GDM1 (cell line): ENCODE measurements at places on chromosomes 5 and 9.
A peak's percentile ranks its signal among the peaks of the same experiment; 100 is the strongest.

DNA sequence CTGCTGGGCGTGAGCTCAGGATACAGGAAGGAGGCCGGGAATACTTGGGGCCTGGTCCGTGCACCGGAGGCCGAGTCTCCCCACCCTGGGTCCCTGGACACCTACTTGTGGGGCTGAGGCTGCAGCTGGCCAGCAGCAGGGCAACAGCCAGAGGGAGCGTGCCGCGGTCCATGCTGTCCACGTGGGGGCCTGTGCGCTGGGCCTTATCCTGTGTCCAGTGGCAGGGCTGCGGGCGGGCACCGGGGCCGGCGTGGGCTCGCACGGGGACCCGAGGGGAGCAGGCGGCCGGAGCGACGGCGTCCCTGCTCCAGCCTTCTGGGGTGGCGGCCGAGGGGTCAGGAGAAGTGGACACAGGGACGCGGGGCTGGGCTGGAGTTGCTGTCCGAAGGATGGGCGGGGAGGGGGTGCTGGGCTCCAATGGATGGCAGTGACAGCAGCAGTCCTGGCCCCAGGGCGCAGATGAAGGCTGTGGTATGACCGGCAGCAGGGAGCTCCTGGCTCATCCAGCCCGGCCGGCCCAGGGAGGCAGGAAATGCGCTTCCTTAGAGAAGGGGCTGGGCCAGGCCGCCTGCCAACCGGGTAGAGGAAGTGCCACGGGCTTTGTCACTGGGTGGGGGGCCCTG lies at the start of gene ENG:
TSS of gene ENG (minus strand) at position 475 of the 623 bp plus-strand sequence. CDS start at position 172, 303 bp downstream.
- DNase-seq, result peak; percentile 50

- DNase-seq, result no peak
These were observed 24.2 kb downstream of the ARHGEF37 start for GRCh38 chr5:149605354-149605997.

GRCh38 chr9:123217128-123217654 lies 51.2 kb downstream of the STRBP start:
- no peak for DNase-seq

GRCh38 chr5:114407783-114408182 lies 45.9 kb downstream of the KCNN2 start:
- DNase-seq, result no peak

DNA sequence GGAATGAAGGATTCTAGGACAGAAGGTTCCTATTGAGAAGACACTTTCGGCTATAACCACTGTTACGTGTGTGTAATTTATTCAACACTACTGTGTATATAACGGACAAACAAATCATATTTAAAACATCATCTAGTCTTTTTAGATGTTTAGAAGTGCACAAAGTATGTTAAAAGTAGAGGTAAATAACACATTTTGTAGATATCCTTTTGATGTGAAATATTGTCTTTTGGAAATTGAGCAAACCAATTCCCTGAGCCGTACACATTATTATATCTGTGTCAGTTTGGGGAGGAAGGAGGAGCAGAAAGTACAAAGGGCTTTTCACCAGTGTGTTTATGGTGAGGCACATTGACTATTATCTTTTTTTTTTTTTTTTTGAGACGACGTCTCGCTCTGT lies 39.1 kb upstream of the ANKRD18A start:
- no peak for DNase-seq

DNA sequence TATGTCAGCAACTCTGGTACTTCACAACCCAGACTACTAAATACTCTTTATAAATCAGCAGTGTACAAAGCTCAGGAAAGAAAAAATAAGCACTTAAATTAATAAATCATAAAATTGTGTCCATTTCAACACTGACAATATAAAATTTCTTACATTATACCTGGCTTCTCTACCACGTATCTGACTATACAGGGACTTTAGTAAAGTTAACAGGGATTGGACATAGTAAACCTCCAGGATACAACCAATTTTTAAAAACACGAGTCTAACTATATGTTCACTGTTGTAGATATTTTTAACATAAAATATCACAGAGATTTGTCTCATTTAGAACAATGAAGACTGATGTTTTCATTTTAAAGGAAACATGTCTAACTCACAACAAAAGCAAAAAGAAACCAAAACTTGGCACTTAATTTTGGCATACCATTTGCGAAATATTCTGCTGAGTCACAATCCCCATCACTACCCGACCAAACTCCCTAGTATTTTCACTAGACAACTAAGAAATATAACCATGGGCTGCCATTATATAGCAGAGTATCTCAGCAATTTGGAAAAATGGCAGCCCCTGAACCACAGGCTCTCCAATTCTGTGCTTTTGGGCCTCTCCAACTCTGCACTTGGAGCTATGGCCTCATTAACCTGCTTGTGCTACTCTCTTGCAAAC lies 14.4 kb downstream of the FAM169A start:
- DNase-seq, result no peak

DNA sequence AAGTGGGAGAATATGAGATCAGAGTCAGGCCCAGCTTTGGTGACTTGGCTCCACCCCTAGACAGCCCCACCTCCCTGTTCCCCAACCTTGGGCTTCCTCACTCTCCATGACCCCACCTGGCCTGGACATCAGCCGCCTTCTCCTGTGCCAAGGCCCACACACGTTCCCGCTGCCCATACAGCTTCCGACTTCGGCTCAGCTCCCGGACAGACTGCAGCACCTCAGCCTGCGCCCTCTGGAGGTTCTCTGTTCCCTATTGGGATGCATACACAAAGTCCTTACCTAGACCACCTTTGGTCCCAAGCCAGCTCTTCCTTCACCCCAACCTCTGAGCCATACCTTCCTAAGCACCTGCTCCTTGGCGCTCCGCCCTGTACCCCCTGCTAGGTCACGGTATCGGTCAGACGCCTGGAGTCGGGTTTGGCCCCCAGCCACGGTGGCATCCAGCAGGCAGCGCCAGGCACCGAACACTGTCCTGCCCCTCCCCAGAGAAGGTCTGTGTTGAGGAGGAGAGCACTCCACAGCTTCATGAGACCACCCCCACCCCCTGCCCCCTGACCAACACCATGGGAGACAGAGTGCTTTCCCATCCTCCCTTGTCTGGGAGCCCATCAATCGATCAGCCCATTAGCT lies 2.0 kb downstream of the FCHSD1 start:
- DNase-seq, result no peak

DNA sequence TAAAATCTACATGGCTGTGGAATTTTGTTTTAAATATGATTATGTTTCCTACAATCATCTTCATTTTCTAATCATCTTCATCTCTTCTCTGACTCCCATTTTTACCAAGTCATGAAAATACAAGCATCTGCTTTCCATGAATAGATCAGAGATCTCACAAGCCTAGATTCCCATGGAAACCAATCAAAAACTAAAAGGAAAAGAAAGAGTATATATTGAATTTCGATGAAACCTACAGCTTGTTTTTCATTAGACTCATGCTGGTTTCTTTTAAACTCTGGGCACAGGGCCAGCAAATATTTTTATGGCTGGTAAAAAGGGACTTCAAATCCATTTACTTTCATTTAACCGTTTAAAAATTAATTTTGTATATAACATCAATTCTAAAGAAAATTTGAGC lies 51.2 kb downstream of the INVS start:
- no peak for DNase-seq

GRCh38 chr9:112537561-112537960 lies 50.9 kb downstream of the KIAA1958 start:
- DNase-seq, result no peak

GRCh38 chr9:69672596-69673310 lies 582 bp upstream of the APBA1 start:
- peak; percentile 61 for DNase-seq

DNA sequence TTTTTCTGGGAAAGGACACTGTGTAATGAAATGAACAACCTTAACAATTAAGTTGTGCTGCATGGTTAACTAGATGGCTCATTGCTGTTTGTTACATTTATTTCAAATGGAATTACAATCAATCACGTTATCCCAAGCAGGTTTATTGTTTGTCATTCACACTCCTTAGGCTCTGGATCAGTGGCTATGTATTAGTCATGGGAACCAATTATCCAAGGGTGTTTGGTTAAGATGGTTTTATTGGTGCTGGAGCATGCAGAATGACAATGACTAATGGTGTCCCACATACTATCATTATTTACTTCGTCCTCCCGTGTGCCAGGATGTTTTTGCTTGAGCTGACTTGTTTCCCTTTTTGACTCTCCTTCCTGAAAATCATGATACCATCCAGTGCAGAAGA lies 10.6 kb upstream of the TRPC7 start:
- no peak for DNase-seq

GRCh38 chr9:20294046-20294750 lies 328.1 kb downstream of the MLLT3 start:
- DNase-seq, result no peak

- no peak for DNase-seq
These were observed 125.8 kb upstream of the SLIT3 start for GRCh38 chr5:169426784-169427183.

DNA sequence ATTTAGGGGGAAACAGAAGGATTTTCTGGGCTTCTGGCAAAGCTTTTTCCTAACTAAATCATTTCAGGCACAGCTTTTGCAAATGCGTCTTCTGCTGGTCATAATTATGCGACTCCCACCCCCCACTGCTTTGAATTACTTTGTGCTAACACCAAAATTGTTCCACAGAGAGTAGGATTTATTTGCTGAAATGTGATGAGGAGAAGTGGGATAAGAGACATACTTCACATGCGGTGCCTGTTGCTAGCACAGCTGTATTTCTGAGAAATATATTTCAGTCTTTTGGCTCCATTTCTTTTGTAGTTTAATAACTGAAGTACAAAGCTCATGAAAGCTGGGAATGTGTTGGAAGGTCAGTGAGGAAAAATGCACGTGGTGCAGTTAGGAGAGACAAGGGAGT lies 83.2 kb upstream of the TAS2R1 start:
- DNase-seq, result no peak

DNA sequence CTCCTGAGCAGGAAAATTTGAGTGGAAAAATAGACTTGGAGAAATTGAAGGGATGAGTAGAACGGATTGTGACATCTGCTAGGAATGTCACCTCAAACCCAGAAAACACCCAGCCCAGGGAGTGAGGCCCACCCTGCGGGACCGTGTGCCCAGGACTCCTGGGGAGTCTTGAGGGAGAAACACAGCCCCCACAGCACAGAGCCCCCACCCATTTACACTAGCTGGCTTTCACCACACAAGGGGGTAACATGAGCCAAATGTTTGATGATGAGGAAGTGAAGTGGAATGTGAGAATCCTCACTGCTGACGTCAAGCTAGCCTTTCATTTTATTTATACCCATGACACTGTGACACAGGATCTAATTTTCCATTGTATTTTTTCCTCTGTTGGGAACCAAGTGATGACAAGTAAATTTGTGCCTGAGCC lies 42.8 kb upstream of the PDE8B start:
- no peak for DNase-seq

DNA sequence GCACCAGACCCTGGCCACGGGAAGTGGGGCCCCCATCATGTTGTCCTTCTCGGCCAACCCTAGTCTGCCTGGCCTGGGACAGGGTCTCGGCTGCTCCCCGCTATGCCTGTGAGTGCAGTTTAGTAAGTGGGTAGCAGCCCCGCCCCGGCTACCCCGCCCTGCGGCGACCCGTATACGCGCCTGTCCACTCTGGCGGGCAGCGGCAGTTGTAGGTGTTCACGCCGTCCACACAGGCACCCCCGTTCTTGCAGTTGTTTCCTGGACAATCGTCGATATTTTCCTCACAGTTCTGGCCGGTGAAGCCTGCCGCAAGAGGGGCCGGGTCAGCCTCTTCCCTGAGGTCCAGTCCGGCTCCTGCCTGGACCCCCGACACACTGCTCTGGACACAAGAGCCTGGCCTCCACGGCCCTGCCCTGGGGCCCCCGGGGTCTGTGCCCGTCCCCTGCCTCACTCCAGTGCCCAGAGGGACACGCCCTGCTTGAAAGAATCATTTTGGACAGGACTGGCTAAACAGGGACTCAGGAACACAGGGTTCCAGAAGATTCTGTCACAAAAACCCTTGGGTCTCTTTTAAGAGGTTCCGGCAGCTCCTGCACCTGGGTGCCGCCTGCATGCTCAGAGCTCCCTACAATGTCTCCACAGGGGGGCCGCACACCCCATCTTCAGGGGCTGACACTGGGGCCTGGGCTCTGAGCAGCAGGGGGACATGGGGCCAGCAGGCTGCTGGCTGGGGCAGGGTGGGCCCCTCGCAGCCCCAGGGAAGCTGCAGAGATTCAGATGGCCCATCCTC lies 26.4 kb downstream of the NOTCH1 start:
- no peak for DNase-seq

DNA sequence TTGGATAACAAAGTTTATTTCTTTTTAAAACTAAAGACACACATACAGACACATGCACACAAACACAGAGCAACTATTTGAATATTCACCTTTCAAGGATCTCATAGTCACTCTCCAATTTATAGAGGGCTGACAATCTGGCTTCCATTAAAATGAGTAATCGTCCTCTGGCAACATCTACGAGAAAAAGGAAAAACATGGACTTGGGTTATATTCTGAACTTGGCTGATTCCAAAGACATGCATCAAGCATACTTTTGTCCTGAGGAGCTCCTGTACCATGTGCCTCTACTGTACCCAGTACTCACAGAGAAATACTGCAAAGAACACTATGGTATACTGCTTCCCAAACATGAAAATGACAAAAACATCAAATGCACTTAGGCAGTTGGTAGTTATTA lies 15.4 kb downstream of the IARS1 start:
- DNase-seq, result no peak

DNA sequence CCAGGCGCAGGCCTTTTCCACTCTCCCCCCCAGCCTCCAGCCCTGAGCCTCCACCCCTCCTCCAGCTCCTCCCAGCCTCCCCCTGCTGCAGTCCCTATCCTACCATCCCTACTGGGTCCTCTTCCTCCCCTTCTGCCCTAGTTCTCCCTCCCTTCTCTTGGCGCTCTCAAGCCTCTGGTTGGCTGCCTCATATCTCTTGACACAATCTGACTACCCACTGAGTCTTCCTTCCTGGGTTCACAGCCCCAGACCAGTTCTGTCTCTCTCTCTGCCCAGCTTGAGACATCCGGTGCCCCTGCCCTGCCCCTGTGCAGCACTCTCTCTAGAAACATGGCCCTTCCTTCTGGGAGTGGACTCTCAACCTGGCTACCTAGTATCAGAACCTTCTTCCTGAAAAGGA lies 76.2 kb downstream of the TSPAN17 start:
- DNase-seq, result no peak

- no peak for DNase-seq
These were observed 2.7 kb downstream of the GNAQ start for GRCh38 chr9:78028926-78029325.

GRCh38 chr5:132049093-132049492 lies 11.4 kb upstream of the IL3 start:
- no peak for DNase-seq

DNA sequence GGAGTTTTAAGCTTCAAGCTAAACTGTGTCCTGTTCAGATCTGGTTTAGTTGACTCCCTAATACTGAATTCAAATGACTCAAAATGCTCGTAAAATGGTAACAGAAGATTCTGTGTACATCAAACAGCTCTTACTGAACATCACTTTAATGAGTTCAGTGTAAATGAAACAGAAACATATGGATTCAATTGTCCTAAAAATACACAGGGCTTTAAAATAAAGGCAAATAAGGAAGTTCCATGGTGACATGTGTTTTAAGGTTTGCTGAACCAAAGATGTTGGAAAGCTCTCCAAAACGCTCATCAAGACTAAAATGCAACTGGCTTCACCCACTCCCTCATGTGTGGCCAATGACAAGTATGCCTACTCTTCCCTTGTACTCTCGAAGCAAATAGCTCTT lies 340.0 kb upstream of the PIK3R1 start:
- DNase-seq, result no peak
